Activated CD4-positive, CD25-positive, alpha-beta regulatory T cell (primary cell): ENCODE measurements at places on chromosomes 1 and 21.

GRCh38 chr21:21373969-21374368 lies 375.8 kb downstream of the NCAM2 start:
- no peak for DNase-seq

GRCh38 chr1:72186733-72187307 lies 95.5 kb downstream of the NEGR1 start:
- no peak for DNase-seq

- DNase-seq: no peak
Observed at GRCh38 chr1:109296782-109297181, 10.0 kb downstream of the MYBPHL start.

DNA sequence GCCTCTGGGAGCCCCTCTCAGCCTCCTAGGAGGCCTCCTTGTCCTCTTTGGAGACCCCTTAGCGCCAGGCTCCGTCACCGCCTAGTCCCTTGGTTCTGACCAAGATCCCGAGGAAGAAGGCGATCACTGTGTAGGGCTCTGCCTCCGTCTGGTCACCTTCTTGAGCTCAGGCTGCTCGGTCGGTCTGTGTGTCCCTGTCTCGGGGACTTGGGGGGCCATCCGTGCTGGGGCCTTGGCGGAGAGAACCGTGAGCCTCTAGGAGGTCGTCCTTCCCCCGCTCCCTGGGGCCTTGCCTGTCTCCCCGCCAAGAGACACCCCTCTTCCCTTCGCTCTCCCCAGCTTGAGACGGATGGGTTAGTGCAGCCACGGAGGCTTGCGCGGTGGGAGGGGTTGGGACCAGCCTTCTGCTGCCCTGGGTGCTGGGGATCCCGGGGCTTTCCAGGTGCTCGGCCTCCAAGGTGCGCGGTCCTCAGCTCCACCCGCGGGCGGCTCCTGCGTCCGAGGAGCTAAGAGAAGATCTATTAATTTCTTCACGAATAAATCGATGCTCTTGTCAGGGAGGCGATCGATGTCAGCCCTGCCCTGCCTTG lies 701 bp upstream of the INSRR start:
- no peak for DNase-seq

DNA sequence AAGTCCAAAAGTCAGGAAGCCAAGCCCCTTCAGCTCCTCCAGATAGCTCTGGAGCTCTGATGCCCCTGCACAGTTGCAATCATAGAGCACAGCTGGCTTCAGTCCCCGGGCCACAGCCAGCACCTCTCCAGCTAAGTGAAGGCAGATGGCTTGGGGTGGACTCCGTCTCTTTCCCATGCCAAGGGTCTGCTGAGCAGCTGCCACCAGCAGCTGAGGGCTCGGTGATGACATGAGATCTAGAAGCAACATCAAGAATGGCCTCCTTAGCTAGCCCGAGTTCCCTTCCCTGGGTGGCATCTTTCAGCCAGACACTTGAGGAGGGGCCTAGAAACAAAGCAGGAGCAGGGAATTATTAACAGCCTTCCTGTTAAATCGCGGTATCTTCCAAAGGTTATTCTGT lies 973 bp downstream of the C1orf74 start:
- no peak for DNase-seq

- no peak for DNase-seq
Observed at GRCh38 chr1:53544728-53545515, 85.7 kb downstream of the DMRTB1 start.

DNA sequence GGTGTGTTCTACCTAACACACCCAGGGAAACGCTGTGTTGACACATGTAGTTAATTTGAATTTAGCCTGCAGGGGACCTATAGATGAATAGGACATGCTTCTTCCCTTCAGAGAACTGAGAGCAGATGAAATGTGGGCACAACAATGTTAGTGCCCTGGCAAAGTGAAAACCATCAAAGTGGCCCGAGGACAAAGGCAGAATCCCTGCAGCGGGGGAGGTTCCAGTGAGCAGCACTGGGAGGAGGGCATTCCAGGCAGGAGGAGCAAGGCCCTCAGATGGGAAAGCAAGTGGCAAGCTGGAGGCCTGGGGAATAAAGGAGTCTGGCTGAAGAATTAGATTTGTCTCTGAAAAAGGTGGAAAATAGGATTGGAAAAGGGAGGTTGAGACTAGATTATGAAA lies 37.2 kb downstream of the C1orf94 start:
- no peak for DNase-seq

GRCh38 chr1:163094589-163094988 lies 25.4 kb downstream of the RGS4 start:
- DNase-seq: no peak

GRCh38 chr1:100443811-100444571 lies 91.7 kb downstream of the CDC14A start:
- DNase-seq: no peak

- no peak for DNase-seq
Observed at GRCh38 chr1:21620496-21620895, 48.7 kb downstream of the RAP1GAP start.

DNA sequence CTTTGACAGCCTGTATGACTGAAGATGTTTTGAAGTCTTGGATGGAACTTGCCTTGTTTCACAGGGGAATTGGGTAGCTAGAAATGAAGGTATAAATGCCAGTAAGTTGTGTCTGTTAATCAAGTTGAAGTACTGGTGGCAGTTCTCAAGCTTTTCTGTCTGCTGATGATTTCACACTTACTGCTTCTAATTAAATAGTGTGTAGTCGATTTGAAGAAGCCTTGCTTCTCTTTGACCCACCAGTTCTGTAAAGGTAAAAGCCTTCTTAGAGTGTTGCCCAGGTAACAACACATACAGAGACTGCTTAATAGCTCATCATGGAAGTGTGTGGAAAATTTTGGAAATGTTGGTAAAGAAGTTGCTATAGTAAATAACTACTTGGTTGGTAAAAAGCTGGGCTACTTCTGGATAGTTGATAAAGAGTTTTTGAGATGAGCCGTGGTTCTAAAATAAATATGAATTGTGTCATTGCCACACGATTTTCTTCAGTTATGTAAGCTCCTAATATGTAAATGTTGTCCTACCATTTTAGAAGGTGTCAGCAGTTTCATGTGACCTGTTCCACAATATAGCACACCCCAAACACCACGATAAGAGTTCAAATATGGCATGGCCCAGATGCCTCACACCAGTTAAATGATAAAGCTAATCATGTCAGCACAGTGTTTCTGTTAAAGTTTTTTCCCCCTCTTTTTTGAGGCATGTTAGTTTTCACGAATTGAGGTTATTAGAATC lies 7.4 kb downstream of the RABGAP1L start:
- DNase-seq: no peak

- DNase-seq: no peak
Observed at GRCh38 chr1:14366091-14367018, 232.1 kb upstream of the KAZN start.

- DNase-seq: no peak
Observed at GRCh38 chr1:33388805-33389771, 41.8 kb downstream of the PHC2 start.

GRCh38 chr1:163436140-163436812 lies 114.5 kb downstream of the NUF2 start:
- no peak for DNase-seq

GRCh38 chr1:155968670-155969069 lies 9.7 kb downstream of the ARHGEF2 start:
- no peak for DNase-seq

DNA sequence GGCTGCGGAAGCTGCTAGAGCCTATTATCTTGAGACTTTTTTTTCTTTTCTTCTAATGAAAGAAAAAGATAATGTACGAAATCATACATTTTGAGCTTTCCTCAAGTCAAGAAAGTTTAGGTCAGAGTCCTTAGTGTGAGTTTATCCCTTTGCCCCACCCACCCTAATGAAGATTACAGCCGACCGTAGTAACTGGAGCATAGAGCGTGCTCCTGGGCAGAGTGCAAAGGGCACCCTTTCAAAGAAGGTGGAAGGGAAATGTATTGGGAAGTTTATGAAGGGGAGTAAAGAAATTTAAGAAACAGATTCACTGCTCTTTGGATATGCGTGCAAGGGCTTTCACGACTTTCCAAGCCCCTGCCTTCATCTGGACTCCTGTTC lies 17.2 kb downstream of the GNG12 start:
- DNase-seq: no peak

DNA sequence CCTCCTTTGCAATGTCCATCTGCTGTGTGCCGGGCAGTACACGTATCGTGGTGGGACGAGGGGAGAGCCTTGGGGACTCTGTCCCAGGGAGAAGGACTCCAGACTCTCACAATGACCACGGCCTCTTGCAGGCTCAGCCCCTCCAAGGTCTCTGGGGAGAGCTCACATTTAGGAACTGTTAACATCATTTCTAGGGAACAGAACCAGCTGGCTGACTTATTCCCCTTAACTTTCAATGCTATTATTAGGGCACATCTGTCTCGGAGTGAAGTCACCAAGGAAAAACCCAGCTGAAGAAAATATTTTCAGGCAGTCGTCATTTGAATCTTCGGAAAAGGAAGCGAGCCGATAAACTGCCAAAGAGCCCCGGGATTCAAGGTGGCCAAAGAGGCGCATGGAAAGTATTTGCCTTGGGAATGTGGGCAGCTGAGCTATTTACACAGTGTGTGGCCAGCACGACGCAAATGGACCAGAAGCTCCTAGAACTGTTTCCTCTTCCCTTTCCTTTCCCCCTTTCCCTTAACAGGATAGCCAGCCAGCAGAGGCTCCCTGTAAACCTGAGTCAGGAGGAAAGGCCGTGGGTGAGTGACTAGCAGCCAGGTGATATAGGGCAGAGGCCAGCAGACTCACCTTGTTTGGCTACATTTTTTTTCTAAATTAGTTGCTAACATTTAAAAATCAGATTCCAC lies 74.5 kb downstream of the ITPKB start:
- DNase-seq: no peak

DNA sequence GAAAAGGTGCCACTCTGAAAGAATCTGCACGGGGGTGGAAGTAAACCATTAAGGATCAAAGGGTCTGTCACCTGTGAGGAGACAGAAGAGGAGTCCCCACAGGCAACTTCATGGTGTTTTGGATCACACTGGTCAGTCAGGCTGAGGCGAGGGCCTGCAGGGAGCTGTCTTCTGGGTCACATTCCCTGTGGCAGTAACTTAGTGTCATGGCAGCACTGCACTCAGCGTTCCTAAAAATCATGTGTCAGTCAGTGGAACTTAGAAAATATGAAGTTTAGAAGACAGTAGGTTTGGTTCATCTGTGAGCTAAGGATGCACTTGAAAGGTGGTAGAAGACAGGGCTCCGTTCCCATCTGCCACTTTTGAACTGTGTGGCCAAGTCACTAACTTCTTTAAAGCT lies 43.5 kb upstream of the CD101 start:
- DNase-seq: no peak

DNA sequence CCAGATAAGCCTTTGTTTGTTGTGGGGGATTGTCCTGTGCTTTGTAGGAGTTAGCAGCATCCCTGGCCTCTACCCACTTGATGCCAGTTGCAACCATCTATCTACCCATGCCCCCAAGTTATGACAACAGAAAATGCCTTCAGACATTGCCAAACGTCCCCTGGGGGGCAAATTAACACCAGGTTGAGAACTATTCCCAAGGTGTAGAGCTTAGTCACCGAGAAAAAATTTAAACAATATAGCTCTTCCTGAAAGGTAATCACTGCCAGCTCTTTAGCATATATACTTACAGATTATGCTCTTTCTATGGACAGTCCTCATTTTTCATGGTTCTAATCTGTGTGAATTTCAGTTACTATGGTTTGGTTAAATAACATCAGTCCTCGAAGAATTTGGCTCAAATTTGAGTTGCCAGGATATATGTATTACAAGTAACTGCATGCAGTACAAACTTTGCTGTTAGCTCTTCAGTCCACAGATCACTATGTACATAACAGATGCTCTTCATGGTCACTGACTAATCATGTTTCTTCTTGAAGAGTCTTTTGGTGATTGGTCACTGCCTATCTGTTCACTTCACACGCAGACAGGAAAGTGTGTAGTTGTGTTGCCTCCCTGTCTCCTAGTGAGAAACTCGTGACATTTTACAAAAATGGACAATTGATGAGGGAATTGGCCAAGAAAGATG lies 25.2 kb downstream of the MAPKAPK2 start:
- no peak for DNase-seq

DNA sequence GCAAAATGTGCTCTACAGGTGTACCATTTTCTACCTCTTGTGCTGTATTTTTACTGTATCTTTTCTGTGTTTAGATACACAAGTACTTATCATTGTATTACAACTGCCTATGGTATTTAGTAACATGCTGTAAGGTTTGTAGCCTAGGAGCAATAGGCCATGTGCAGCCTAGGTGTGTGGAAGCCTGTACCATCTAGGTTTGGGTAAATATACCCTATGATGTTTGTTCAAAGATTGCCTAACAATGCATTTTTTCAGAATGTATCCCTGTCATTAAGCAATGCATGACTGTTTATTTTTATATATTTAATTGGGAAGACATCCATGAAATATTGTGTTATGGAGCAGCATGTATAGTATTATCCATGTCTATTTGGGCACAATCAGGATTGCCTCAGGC lies 11.0 kb downstream of the ETV3L start:
- DNase-seq: no peak

DNA sequence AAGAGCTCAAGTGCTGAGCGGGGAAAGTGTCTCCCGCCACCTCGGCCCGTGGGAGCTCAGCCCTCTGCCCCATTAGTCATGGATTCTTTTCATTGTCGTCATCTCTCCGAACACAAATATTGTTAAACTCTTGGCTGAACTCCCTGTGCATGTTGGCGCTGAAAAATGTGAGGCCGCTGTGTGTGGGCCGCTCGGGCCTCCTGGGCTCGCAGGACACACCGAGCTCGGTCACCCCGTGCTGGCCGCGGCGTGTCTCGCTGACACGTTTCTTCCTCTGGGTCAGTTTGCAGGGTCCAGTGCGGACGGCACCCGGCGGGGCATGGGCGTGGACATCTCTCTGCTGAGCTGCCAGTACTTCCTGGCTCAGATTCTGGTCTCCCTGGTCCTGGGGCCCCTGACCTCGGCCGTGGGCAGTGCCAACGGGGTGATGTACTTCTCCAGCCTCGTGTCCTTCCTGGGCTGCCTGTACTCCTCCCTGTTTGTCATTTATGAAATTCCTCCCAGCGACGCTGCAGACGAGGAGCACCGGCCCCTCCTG lies 25.6 kb downstream of the SLC45A1 start:
- no peak for DNase-seq

DNA sequence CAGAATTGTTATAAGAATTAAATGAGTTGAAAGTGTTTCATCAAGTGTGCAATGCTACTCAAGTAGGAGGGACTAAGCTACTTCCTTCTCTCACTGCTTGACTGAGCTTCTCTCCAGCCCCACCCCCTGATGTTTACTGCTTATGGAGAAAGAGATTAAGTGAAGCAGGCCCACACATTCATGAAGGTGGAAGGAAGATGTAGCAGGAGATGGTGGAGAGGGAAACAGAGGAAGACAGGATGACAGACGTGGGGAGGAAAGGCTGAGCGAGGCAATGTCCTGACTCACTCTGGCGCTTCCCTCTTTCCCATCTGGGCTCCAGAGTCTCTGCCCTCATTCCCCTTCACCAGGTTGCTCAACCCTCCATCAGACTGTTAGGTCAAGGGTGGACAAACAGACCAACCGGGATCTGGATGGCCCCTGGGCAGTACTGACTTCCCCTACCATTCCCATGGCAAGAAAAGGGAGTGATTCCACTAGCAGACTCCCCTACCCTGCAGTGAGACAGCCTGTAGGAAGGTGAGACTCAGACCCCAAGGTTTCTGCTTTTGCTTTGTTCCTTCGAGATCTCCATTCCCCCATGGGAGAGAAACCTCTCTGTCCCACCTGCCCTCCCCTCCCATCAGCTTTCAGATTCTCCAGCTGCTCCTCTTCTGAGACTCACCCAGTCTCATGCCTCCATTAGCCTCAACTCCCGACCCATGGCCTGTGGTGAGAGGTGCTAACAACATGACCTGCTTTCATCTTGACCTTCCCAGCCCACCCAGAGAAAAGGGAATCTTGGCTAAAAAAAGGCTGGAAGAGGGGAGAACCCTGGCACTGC lies 3.1 kb upstream of the ARHGEF2 start:
- DNase-seq: no peak
